Activated naive CD8-positive, alpha-beta T cell treated with anti-CD3 and anti-CD28 coated beads for 36 hours (primary cell): ENCODE measurements at places on chromosomes 5 and 9. TPM values are rescaled to one million over a fixed set of nuclear protein-coding genes. Genes with fewer than 3 reads are reported as not detected.

DNA sequence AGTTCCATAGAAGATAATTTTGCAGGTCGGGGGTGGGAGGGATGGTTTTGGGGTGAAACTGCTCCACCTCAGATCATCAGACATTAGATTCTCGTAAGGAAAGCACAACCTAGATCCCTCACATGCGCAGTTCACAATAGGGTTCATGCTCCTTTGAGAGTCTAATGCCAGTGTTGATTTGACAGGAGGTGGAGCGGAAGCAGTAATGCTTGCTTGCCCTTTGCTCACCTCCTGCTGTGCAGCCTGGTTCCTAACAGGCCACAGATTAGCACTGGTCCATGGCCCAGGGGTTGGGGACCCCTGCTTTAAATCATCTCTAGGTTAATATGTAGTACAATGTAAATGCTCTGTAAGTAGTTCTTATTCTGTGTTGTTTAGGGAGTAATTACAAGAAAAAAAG is 10.5 kb downstream of the SHISAL2B start:
- no peak for DNase-seq

The CCDC192 gene
- total RNA-seq, result not detected

DNA sequence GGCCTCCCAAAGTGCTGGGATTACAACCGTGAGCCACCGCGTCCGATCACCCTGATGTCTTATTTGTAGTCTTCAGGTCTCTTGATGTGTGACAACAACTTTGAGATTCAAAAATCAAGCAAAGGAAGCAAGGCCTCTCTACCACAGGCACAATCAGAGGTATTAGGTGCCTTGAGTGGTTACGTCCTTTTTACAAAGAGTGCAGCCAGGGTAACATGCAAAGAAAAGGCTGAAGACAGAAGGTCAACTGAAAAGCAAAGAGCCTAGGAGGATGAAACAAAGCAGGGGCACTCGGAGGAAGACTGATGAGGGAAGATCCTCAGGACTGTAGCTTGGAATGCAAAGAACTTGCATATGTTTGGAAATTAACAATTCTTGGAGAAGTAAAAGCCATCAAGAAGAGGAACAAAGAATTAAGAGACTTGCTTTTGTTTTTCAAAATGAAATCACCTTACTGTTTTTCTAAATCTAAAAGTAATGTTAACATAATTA is 362.1 kb downstream of the EBF1 start:
- no peak for DNase-seq

GRCh38 chr5:50667023-50667652 is 701 bp downstream of the PARP8 start:
- DNase-seq, result no peak

The PSAT1 gene
- total RNA-seq, result 195 TPM
